Right ventricle myocardium superior (tissue), 1 donor: ENCODE measurements at places on chromosomes 6 and 20. TPM values are rescaled to one million over a fixed set of nuclear protein-coding genes. Genes with fewer than 3 reads are reported as not detected.

DNA sequence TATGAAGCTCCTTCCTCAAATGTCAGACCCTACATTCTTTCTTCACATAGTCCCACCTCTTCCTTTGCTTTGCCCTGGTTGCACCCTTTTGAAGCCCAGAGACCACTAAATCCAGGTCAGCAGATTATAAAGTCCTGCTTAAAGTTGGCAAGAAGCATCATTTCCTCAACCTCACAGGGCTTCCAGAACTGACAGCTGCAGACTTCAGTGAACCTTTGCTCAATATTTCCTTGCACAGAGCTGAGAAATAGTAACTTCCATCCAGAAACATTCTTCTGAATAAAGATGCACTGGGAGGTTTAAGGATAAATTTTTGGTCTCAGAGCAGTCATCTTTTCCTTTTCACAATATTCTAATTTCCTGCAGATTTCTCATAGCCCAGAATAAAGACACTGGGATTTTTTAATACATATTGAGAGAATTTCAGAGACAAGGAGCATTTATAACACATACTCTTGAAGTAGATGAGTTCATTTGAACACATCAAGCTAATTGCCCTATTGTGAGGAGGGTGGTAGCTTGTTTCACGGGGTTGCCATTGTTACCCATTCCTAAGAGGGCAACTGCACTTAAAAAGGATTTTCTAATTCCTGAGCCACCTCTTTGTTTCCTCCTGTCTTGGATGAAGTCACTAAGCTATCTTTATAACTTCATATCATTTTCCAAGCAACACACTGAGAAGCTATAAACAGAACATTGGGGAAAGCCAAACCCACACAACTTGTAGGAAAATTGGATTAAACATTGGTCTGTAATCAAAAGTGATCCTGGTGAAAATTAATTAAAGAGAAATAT lies 150.2 kb upstream of the PLN start:
- no peak for DNase-seq

DNA sequence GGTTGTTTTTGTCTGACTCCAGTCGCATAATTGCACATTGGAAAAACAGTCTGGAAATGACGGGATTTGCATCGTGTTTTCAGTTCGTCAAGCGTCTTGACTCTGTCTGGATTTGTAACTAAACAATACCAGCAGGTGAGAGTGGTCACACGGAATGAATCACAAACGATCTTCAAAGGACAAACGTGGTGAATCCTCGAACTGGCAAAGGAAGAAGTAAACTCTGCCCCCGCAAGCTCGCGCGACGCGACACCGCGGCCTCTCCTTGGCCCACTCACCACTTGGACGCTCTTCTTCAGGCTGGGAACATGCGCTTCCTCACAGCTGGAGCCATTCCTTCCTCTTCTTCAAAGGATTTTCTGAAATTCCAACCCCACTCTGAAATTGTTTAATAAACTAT lies 352.6 kb downstream of the THBS2 start:
- DNase-seq, result no peak

- no peak for DNase-seq
Measured at GRCh38 chr20:50335105-50335504, 144.5 kb downstream of the CEBPB start.

NEDD9 gene
- 23.7 TPM for total RNA-seq

FAM209B gene
- total RNA-seq, result 0.35 TPM
